CD4-positive, alpha-beta T cell treated with Interleukin-6 at 100 ng/mL for 8 hours (primary cell): ENCODE measurements at places on chromosomes 12 and 14.

DNA sequence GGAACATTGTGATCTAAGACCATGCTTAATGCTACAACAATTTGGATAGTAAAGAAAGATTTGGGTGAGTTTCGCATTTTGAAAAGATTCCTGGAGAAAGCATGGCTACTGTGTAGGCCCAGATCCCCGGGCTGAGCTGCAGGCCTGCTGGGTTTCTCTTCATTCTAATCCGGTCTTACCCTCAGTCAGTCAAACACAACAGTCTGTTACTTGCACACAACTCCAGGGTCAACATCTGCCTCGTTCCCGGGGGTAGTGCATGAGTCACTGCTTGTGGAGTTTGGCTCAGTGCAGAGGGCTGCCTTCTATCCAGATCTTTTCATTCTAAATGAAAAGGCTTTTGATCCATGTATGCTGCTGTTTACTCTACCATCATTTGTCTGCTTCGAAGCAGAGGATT is 60.4 kb upstream of the SEL1L start:
- DNase-seq: no peak

- DNase-seq: no peak
Measured at GRCh38 chr12:55728186-55728938, 447 bp downstream of the CD63 start.

DNA sequence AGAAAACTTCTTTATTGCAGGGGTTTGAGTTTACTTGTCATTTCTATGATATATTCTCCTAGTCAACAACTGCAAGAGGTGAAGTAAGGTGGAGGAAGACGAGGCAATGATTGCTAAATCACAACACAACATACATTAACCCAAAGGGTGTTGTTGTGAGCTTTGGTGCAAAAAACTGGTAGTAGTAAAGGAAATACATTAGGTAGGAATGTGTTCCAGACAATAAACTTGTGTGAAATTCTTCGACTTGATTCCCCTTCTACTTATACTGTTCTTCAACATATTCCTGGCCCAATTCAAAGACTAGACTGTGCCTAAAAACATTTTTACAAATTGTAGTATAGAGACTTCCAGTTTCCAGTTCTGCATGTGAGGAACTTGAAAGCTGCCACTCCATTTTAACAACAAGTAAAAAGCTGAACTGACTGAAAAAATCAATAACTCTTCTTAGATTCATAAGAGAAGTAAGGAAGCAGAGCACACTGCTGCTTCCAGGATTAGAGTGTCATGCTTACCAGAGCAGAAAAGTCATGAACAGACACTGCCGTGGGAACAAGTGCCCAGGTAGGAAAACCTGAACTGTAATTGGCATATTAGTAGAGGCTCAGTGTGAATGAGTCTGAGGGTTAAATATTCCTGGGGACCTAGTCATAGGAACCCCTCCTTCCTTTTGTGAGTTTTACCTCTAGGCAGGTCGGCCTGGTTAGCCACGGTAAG is 22.2 kb downstream of the COX8C start:
- DNase-seq: no peak

DNA sequence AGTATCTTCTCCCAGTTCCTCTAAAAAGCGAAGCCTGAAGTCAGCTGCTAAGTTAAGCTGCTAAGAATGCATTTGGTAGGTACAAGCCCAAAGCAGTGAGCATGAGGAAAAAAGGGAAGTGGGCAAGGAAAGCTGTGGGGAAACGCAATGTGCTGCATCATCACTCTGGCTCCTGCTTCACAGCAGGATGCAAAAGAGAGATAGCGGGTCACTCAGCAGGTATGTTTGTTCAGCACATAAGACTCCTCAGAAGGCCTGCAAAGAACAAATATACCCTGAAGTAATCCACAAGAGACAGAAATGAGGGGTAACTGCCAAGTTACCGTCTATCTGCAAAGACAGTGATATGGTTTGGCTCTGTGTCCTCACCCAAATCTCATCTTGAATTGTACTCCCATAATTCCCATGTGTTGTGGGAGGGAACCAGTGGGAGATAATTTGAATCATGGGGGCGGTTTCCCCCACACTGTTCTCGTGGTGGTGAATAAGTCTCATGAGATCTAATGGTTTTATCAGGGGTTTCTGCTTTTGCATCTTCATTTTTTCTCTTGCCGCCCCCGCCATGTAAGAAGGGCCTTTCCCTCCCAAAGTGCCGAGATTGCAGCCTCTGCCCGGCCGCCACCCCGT is 127.4 kb upstream of the EGLN3 start:
- no peak for DNase-seq

GRCh38 chr12:85301051-85301450 is 21.0 kb downstream of the ALX1 start:
- DNase-seq: no peak

DNA sequence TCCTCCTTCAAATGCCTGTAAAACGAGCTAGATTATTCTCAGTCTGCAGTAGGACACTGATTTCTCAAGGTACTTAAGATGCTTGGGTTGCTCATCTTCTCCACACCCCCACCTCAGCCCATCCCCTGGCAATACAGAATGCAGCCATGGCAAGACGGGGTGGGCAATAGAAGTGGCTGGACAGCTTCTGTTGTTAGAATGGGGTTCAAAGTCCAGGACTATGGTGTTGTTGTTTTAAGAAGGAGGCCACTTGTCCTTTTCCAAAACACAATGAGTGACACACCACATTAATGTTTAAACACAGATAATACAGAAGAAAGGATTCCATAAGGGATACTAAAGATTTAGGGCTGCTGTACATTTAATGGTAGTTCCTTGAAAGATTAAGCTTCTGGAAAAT is 188.9 kb upstream of the BCL2L14 start:
- DNase-seq: no peak

DNA sequence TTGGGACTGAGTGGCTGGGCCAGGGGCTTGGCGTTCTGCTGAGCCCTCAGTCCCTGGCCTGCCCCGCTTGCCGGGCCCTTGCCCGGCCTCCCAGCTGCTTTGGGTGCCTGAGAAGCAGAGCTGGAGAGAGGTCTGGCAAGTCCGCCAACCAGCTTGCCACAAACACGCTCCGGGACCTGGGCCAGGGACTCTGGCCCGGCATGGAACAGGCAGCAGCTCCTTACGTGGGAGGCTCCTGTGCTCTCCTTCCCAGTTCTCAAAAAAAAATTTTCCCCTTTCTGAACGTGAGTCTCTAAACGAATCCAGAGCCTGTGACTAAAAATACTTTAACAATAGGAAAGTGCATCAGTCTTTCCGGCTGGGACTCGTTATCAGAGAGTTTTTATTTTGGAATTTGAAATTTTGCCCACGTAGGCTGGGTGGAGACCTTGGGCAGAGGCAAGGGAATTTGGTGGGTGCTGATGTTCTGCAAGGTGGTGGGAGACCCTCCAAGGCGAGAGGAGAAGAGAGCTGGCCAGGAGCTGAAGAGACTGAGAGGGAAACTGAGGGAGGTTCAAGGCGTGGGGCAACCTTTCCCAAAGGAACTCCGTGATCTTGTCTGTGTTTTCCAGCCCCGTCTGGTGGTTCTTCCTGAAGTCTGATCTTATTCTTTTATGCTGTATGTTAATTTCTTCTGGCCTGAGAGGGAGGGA is 6.8 kb upstream of the NR4A1 start:
- no peak for DNase-seq

DNA sequence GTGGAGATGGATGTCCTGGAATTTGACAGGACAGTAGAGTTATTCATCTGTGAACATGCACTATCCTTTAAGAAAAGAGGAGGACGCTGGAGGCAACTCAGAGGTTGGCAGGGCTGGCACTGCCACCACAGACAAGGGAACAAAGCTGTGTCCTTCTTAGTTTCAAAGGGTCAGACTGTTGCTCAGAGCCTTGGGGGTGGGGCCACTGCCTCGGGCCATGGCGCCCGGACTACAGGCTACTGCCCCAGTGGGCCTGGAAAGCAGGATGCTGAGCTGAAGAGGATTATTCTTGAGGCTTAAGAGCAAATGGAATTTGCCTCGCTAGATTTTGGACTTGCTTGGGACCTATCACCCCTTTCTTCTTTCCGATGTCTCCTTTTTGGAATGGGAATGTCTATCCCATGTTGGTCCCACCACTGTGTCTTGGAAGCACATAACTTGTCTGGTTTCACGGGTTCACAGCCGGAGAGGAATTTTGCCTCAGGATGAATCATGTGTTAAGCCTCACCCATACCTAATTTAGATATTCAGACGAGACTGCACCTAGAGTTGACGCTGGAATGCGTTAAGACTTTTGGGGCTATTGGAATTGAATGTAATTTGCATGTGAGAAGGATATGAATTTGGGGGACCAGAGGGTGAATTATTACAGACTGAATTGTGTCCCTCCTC is 114.8 kb upstream of the RFLNA start:
- no peak for DNase-seq

- no peak for DNase-seq
Measured at GRCh38 chr12:18837505-18837904, 99.6 kb downstream of the CAPZA3 start.

DNA sequence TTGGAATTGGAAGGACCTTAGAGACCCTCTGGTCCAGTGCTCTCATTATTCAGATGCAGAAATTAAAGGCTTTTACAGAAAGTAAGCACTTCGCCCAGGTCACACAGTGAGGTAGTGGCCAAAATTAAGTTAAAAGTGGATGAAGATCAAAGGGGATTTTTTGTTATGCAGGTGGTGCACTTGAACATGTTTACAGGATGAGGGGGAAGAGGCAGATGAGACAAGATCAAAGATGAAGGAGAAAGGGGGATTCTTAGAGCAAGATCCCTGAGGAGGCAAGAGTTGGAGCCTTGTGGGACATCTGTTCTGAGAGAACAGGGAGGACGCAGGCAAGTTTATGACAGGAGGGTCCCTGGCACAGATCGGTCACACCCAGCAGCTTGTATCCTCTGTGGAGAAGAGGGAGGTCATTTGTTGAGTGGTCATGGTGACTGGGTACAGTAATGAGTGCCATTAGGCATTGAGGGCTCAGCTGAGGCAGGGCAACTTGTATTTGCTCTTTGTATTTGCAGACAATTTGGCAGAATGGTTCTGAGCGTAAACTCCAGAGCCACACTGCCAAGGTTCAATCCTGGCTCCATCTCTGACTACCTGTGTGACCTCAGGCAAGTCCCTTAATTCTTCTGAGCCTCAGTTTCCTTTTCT is 84.0 kb downstream of the BORCS5 start:
- DNase-seq: no peak

- no peak for DNase-seq
Measured at GRCh38 chr14:69755296-69755695, 11.6 kb upstream of the SRSF5 start.

DNA sequence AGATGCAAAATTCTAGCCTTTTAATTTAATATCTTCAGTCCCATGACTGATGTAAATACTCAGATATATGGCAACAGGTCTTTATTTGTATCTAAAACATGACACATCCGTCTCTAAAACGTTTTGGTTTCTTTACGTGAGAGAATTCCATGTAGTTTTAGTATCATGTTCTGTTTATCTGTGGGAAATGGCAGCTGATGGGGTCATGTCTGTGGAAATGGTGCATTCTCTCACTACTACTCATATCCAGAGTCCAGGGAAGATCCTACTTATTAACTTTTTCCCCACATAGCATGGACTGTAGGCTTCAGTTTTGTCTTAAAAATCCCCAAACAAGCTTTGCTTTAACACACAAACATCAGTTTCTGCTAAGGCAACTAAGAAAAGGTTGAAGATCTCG is 53.8 kb downstream of the SPTLC2 start:
- no peak for DNase-seq
